ENCODE measurements at places on chromosomes 7 and 10.

- DNase-seq = no peak
Observed at GRCh38 chr10:23834091-23834490, 374.8 kb upstream of the KIAA1217 start.

- DNase-seq = no peak
Observed at GRCh38 chr10:26662864-26663263, 34.6 kb upstream of the PDSS1 start.

GRCh38 chr7:6437251-6437650 lies 10.5 kb downstream of the DAGLB start:
- DNase-seq = no peak

DNA sequence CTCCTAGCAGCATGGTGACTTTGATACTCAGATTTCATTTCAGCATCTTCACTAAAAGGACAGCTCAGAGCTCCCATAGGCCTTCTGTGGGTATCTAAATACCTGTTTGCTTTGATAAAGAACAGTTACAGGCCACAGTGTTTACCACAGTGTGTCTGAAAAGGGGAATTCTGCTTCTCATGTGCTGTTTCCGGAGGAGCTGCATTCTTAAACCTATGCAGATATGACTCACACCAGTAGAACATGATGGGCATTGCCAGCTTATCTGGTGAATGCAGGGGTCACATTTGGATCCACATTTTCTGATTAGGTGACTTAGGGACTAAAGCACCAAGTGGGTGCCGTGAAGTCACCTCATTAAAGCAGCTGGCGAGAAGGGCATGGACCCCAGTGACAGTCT lies 52.6 kb downstream of the TRRAP start:
- no peak for DNase-seq

DNA sequence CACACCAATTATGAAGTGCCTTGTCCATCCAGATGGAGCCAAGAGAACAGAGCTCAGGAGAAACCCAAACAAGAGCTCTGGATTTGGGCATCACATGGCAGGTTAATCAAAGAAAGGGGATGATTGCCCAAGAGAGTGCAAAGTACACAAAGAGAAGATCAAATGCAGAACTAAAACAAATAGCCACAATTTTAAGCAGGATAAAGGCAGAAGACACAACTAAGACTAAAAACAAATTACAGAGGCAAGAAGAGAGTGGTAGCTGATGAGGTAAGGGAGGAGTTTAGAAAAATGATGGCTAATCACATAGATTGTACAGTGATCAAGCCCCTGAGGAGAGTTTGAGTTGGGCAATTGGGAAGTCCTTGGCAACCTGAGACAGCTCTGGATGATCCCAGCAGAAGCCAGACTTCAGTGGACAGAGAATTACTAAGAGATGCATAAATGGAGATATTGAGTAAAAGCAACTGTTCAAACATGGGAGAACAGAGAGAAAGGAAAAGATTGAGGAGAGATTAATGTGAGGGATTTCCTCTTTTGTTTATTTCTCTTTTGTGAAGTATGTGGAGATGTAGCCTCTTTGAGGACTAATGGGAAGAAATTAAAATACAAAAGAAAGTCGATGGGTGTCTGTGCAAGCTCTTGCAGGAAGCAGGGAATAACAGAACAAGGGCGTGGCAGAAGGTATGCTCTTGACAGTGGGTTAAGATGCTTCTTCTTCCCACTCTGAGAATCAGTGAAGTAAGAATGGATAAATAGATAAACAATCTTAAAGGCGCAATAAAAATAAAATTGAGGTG lies 101.9 kb downstream of the LRRN3 start:
- DNase-seq = no peak

GRCh38 chr7:45052011-45052410 lies 36.8 kb downstream of the NACAD start:
- DNase-seq = no peak

Measured in WTC11 (cell line).